Thyroid gland (tissue), 4 donors: ENCODE measurements at places on chromosomes 3 and 15.

- no peak for DNase-seq
Measured at GRCh38 chr3:107942244-107942643, 148.6 kb downstream of the CD47 start.

DNA sequence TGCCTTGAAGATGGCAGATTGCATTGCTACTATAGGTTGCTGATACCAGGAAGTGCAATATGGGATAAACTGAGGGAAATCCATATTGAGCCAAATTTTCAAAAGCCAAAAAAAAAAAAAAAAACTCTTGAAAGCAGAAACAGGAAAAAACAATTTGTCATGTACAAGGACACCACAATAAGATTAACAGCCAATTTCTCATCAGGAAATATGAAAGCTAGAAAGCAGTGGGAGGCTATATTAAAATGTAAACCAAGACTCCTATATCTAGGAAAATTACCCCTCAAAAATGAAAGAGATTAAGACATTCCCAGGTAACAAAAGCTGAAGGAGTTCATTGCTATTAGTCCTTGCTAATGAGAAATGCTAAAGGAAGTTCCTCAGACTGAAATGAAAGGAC, 462.8 kb upstream of the DPH6 start:
- no peak for DNase-seq

DNA sequence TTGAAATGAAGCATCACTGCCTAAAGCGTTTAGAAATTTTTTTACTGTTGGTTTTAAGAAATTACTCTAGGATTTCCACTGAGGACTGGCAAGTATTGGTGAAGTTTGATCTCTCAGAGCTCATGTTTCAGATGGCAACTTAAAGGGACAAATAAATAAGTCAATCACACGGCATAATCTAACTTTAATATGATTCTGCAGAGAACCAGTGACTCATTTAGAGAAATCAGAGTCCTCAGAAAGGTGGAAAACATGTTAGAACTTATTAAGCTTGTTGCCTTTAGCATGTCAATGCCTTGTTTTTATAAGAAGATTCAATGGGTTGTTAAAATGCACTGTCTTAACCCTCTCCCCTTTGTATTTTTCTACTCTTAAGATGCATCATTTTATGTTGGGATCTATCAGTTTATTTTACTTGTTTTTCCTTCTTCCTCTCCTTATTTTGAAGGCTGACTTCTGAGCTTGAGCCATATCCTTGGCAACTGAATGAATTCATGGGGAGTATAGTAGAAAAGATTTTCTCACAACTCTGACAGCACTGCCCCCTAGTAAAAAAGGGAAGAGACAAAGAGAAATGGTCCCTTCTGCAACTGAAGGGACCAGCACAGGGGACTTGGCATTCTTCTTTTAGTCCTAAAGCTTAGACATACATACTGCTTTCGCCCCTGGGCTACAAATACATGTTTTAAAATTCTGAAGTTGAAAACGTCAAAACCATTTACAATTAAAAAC, 431.2 kb downstream of the LPP start:
- no peak for DNase-seq

DNA sequence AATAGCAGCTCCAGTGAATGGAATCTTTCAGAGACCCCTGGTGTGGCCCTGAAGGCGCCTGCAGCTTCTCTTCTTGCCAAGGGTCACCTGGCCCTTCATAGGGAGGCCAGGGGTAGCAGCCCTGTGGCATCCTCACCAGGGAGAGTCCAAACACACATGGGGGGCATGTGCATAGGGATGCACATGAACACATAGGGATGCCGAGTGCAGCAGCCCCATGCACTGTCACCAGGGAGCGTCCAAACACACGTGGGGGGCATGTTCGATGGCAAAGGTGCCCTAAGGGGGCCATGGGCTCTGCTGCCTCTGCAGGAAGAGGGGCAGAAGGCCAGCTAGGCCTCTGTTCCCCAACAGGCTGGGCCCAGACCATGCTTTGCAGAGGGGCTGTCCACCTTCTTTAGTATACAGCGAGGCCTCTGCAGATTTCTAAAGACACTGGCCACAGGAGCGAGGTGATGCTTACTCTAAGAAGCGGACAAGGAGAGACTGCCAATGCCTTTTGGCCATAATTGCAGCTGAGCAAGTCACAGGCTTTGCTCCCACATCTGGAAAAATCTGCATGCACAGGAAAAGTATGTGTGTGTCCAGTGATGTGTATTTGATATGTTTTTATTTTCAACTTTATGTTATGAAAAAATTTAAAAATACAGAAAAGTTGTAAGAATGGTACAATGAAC, 21.0 kb downstream of the ANAPC13 start:
- no peak for DNase-seq

- no peak for DNase-seq
Measured at GRCh38 chr15:56868170-56868569, 50.3 kb upstream of the TCF12 start.

DNA sequence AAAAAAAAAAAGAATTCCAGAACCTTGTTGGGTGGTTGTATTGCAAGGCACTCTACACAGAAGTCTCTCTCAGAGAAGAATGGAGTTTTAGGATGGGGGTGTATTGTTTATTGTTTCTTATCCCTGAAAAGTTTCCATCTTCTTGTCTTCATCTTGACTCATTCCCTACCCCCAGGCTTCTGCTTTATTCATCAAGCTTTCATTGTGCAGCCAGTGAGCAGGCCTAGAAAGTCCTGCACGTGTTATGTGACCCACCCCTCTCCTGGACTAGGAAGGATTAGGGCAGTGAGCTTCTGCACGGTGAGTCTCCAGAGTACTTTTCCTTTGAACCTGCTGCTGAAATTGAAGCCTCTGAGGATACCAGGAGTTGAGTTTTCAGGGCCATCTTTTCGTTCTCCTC, 150.9 kb upstream of the IL12A start:
- no peak for DNase-seq

DNA sequence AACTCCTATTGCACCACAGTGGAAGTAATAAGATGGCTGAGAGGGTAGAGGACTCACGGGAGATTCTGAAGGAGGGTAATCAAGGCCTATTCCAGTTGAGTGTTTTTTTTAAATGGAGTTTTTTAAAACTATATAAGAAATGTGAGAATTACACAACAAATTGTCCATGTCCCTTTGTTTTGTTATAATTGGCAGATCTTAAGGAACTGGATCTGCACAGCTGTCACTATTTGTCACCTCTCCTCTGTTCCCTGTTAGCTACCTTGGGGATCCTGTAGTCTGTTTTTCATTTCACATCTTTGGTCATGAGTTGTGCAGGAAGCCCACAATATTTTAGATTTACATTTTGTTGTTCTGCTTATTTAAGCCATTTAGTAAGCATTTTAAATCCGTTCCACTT, 77.3 kb upstream of the TSPAN3 start:
- no peak for DNase-seq

- DNase-seq: no peak
Measured at GRCh38 chr3:119175872-119176756, 2.7 kb downstream of the UPK1B start.

DNA sequence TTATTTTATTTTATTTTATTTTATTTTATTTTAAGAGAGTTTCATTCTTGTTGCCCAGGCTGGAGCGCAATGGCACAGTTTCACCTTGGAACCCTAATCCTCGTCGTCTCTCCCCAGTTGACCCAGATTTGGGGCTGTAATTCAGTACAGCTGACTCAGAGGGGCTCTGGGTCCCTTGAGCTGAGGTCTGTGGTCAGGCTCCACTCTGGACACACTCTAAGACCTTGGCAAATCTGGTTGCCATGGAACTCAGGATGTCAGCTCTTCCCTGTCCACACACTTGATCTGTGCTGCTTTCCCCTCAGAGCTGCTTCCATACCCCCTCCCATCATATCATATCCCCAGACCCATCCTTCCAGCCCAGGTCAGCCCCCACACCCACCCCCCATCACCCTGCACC, 675 bp upstream of the CYP11A1 start:
- DNase-seq: no peak

GRCh38 chr3:129070086-129070885, 9.7 kb downstream of the GP9 start:
- no peak for DNase-seq

DNA sequence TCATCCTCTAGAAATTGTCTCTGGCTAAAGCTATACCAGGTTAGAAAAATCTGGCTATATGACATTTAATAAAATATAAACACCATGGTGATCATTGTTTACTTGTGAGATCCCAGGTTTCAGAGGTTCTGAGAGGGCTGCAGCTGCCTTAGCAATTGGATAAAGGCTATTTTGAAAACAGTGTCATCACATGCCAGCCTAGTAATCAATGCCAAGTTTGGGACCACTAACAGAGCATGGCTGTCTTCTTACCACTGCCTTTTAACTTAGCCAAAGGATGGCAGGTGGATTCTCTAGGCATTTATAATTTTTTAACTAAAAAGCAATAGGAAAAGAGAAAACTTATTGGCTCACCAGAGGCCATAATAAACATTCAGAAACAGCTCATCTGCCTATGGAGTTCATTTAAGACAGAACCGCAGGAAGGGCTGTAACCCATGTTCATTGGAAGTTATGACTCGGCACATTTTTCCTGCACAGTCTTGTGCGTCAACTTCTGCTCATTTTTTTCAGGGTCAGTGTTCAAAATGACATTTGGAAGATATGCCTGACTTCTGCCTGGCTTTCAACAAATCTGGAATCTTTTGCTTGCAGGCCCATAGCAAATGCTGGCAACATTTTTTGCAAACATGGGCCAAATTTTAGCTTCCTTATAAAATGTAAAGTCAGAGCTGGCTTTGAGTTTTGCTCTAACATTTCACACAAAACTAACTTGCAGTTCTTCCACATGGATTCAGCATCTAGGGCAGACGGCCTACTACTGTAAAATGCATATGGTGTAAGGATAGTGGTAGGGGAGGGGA, 476.0 kb upstream of the TBL1XR1 start:
- DNase-seq: no peak

DNA sequence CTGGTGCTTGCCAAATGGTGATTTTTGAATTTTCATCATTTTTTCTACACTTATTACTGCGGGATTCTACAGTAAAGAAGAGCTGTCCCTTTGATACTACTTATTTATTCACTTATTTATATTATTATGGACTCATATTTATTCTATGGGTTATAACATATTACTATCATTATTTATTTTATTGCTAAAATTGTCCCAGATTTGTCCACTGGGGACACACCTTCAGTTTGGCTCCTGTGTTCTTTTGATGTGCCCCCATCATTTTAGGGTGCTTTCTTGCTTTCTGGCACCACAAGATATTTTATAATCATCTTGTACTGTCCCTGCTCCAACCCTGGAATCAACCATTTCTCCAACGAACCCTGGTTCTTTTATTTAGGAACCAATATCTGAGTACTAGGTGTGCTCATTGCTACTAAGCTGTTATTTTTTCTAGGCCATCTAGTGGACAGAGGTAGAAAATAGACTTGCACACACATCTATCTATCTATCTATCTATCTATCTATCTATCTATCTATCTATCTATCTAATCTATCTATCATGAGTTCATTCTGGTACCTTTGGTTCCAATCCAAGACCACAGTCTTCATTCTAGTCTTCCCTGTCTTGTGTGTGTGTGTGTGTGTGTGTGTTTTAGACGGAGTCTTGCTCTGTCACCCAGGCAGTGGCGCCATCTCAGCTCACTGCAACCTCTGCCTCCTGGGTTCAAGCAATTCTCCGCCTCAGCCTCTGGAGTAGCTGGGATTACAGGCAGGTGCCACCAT, 16.0 kb downstream of the SLC22A14 start:
- no peak for DNase-seq

- DNase-seq: no peak
Measured at GRCh38 chr3:108388136-108389132, 92.1 kb downstream of the HHLA2 start.

DNA sequence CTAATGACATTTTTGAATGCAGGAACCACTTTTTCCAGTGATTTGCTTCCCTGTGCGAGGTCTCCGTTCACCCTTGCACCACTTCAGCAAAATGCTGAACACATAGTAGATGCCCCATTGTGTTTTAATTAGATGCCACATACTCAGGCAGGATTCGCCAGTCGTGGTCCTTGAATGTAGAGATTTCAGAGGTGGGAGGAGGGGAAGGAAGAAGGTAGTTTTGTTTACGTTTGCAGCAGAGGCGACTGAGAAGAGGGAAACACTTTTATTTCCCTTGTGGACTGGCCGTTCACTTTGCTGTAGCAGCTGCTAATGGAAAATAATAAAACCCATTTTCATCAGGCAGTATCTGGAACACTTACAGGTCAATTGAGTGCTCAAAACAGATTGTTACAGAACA, 262.8 kb upstream of the TBL1XR1 start:
- no peak for DNase-seq

- DNase-seq: peak; percentile 42
Measured at GRCh38 chr3:141323936-141324704, 44.2 kb upstream of the ZBTB38 start.

DNA sequence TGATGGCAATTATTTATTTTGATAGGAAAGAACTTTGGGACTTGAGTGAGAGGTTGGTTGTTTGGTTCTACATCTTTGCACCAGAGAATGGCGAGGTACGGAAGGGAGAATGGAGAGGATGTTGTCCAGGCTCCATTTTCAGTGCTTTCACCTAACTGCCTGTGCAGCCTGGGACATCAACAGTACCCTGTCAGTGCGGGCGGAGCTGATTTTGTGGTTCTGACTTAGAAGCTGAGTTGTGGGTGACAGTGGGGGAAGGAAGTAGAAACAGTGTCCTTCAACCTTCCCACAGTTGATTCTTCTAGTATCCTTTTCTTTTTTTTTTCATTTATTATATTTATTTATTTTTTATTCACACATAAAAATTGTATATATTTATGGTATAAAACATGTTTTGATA, 95.3 kb downstream of the TIGIT start:
- no peak for DNase-seq

GRCh38 chr3:182812123-182812522, 18.8 kb downstream of the ATP11B start:
- DNase-seq: no peak

GRCh38 chr15:80945605-80946004, 44.0 kb downstream of the MESD start:
- no peak for DNase-seq

GRCh38 chr15:52013151-52013791, 5.7 kb upstream of the MAPK6 start:
- no peak for DNase-seq

- DNase-seq: peak; percentile 9
Measured at GRCh38 chr15:79028411-79028964, 62.1 kb downstream of the RASGRF1 start.

- DNase-seq: no peak
Measured at GRCh38 chr15:48046813-48047438, 73.9 kb upstream of the SLC24A5 start.

- no peak for DNase-seq
Measured at GRCh38 chr3:152454076-152454875, 185.5 kb downstream of the MBNL1 start.

GRCh38 chr3:100760377-100760776, 51.1 kb downstream of the TFG start:
- no peak for DNase-seq

DNA sequence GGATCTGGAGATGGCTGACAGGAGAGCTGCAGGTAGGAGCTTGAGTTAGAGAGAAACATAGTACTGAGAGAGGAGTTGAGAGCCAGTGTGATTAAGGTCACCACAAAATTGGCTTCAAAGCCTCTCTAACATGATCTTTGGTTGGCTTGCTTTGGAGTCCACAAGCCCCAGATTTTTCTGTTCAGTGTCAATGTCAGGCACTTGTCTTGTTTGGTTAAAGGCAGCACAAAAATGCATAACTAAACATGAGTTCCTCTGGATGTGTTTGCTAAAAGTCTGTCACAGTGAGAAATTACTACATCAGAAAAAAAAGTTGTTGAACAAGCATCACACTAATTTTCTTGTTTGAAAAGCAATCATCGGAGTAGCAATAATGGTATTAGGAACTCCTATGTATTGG, 440.5 kb downstream of the NTRK3 start:
- no peak for DNase-seq
